ENCODE measurements at places on chromosomes 16 and 17. TPM values are rescaled to one million over a fixed set of nuclear protein-coding genes. Genes with fewer than 3 reads are reported as not detected.

DNA sequence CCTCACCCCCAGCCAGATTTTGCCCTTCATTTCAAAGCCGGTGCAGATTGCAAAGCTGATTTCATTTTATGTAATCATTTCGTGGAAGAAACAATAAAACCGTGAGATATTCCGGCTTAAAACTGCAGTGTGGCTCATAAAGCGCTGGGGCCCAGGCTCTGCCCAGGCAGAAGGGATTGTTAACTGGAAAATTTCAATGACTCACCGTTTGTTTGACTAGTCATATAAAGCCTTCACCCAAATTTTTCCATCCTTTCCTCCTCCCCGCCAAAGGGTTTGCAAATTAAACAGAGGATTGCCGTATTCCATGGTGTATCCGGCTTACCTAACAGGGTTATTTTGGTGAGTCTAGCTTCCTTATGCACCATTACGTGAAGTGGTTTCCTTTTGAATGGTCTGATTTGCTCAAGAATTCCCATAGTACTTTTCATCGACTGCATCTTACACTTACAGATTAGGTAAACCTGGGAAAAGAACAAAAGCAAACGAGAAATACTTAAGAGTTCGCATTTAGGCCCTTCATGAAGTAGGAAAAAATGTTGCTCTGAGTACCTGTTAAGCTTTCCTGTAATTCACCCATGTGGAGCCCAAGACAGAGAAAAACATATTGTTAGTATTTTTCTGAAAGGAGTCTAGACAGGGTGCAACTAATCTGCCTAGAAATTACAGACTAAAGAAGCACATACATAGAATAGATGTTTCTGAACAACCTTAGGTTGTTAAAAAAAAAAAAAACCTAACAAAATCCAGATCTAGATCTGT is 949 bp upstream of the GSPT1 start:
- no peak for DNase-seq

DNA sequence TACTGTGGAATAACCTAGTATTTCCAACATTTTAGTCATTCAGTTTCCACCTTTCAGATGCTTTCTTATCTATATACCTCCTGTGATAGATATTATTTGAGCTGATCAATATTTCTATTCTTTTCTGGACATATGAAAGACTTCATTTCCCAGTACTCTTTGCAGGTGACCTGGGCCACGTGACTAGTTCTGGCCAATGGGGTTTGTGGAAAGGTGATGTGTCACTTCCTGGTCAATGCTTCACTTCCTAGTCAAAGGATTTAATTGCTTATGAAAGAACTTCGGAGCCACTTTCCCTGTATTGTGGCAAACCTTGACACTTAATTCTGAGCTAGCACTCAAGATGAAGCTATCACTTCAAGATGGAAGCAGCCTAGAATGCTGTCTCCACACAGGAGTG is 248.9 kb upstream of the FOXF1 start:
- DNase-seq = no peak

The PRSS33 gene
- total RNA-seq = 0.27 TPM

DNA sequence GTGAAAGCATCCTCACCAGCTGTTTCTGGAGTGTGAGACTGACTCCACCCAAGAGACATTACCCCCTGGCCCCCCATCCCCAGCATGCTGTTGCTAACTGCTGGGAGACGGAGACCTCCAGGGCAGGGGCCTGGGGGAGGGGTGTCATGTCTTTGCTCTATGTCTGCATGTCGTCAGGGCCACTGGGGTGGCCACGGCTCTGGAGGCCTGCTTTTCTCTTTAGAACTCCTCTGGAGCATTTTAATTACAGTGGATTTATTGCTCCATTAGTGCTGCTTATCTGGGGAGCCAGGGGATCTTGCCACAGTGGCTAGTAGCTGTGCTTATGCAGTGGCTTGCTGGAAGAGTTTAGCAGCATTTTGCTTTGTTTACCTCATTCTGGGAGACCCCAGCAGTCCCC is 32.3 kb downstream of the CLEC16A start:
- DNase-seq = no peak

- DNase-seq = no peak
Observed at GRCh38 chr16:87826798-87827587, 42.3 kb downstream of the SLC7A5 start.

The CA10 gene
- 0.53 TPM for total RNA-seq

The ITGAD gene
- total RNA-seq = not detected

GRCh38 chr16:85759136-85759535 is 8.2 kb upstream of the C16orf74 start:
- DNase-seq = no peak

- DNase-seq = no peak
Observed at GRCh38 chr16:77193377-77193776, 2.4 kb downstream of the MON1B start.

- no peak for DNase-seq
Observed at GRCh38 chr17:7873051-7873450, 15.2 kb downstream of the CYB5D1 start.

The SLFN14 gene
- not detected for total RNA-seq

DNA sequence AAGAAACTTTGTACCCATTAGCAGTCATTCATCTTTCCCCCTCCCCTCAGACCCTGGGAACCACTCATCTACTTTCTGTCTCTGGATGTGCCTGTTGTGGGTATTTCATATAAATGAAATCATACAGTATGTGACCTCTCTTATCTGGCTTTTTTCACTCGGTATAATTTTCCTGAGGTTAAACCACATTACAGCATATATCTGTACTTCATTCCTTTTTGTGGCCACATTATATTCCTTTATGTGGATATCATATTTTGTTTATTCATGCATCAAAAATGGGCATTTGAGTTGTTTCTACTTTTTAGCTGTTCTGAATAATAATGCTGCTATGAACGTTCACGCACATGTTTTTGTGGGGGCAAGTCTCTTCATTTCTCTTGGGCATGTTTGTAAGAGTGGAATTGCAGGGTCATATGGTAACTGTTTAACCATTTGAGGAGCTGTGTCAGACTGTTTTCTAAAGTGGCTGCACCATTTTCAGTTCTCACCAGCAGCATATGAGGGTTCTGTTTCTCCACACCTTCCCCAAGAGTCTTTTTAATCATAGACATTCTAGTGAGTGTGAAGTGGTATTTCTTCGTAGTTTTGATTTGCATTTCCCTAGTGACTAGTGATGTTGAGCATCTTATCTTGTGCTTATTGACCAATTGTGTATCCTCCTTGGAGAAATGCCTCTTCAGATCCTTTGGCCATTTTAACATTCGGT is 3.8 kb downstream of the SNX29 start:
- no peak for DNase-seq

DNA sequence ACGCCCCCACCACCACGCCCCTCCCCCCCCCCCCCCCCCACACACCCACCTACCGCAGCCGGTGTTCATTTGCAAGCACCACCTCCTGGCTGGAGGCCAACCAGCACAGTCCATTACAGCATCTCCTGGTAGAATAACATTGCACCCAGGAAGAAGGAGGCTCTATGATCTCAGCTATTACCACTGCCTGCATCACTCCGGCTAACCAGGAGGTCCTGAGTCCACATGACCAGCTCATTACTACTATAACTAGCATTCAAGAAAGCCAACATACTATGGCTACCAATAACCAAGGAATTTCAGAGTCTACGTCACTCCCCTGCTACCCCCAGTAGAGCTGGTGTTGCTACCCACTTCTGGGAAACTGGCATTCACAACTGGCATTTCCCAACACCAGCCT is 81.1 kb upstream of the ALOX12 start:
- no peak for DNase-seq

DNA sequence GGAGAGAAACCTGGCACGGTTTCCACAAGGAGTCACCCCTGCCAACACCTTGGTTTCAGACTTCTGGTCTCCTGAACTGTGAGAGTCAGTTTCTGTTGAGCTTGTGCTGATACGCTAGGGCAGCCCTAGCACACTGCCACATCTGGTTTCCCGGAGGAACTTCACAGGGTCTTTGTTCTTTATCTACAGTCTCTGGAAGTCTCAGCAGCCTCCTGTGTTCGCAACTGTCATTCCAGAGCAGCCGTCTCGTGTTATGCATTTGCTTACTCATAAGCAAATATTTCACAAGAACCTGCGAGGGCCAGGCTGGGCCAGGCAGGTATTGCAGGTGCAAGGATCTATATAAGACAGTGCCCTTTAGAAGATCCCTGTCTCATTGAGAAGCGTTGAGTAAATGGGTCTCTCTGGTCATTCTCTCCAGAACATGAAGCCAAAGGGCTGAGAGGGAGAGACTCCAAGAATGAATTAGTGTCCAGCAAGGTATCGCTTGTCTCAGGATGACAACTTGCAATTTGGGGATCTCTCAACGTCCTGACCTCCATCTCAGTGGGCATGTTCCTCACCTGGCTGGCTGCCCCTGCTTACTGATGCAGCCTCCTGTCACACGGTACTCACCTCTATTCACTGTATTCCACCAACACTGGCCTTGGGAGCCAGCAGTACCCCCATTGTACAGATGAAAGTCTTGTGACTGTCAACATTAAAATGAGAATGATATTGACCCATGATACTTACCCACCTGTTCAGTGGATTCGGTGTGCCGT is 141.2 kb downstream of the WWOX start:
- no peak for DNase-seq

DNA sequence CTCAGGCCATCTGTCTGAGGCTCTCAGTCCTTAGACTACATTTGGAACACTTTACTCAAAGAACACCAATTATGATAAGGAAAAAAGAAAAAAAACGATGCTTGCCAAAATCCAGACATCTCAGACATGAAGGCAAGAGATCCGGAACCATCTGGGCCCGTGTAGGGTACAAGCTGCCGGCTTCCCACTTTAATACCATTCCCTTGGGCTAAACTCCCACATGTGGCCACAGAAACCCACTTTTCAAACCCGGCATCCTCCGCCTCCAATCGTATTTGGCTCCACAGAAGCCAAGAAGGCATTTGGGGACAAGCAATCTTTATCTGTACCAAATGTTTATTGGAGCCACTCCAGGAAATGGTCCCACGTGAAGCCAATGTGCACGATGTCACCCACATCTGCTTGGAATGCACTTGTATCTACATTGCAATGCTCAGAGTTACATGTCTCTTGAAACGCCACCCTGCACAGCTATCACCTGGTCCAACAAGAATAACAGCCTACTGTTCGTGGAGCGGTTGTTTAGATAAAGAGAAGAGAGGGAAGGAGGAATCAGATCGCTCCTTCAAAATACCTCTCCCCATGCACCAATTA is 33.5 kb downstream of the XYLT1 start:
- DNase-seq = no peak

- DNase-seq = no peak
Observed at GRCh38 chr17:8360260-8360659, 16.2 kb downstream of the KRABD2 start.

DNA sequence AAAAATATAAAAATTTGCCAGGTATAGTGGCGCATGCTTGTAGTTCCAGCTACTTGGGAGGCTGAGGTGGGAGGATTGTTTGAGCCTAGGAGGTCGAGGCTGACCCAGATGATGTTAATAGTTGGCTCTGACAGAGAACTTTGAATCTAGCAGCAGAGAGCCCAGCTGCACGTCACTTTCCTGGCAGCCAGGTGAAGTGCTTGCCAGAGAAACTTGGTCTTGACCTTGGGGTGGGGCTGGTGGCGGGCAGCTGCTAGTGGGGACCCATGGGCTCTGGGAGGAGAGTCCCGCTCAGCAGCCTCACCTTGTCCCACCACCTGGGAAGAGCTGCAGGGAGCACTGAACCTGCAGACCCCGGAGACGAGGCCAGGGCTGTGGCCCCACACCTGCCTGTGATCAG is 3.1 kb upstream of the C16orf74 start:
- DNase-seq = no peak

- no peak for DNase-seq
Observed at GRCh38 chr16:49700251-49701064, 155.5 kb downstream of the ZNF423 start.

- DNase-seq = no peak
Observed at GRCh38 chr17:75590314-75590761, 2.7 kb downstream of the MYO15B start.

The NPIPB6 gene
- 5.7 TPM for total RNA-seq

Measured in progenitor cell of endocrine pancreas (in vitro differentiated cells).